T-cell (primary cell): ENCODE measurements at places on chromosomes 4 and X.
A peak's percentile ranks its signal among the peaks of the same experiment; 100 is the strongest.

DNA sequence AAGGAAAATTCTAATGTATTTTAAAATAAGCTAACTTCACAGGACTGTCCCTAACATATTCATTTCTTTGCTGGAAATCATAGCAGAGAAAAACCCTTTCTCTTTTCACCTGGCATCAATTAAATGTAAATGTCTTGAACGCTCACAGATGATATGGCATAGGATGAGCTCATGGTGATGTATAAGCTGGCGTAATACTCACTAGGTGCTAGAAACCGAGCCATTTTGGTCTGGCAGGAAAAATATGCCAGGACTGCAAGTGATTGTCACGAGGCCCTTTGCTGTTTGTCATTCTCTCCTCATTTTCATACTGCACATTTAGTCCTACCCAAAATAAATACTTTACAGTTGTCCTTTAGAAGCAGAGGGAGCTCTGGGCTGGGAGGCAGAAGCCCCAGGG lies 222.7 kb upstream of the LNX1 start:
- no peak for DNase-seq
- H3K36me3 ChIP-seq: no peaks in the 10 kb centered on the region
- no peak overlapping the region for H3K4me3 ChIP-seq
- H3K4me1 ChIP-seq: no peaks in the 10 kb centered on the region
- no peak overlapping the region for H3K27ac ChIP-seq
- H3K27me3 ChIP-seq: peaks cover 9% of the 10 kb centered on the region

GRCh38 chrX:7316887-7317286 lies 168.9 kb upstream of the PUDP start:
- no peaks in the 10 kb centered on the region for H3K27me3 ChIP-seq
- no peaks in the 10 kb centered on the region for H3K36me3 ChIP-seq
- H3K4me3 ChIP-seq: no peak overlapping the region
- no peak overlapping the region for H3K27ac ChIP-seq

DNA sequence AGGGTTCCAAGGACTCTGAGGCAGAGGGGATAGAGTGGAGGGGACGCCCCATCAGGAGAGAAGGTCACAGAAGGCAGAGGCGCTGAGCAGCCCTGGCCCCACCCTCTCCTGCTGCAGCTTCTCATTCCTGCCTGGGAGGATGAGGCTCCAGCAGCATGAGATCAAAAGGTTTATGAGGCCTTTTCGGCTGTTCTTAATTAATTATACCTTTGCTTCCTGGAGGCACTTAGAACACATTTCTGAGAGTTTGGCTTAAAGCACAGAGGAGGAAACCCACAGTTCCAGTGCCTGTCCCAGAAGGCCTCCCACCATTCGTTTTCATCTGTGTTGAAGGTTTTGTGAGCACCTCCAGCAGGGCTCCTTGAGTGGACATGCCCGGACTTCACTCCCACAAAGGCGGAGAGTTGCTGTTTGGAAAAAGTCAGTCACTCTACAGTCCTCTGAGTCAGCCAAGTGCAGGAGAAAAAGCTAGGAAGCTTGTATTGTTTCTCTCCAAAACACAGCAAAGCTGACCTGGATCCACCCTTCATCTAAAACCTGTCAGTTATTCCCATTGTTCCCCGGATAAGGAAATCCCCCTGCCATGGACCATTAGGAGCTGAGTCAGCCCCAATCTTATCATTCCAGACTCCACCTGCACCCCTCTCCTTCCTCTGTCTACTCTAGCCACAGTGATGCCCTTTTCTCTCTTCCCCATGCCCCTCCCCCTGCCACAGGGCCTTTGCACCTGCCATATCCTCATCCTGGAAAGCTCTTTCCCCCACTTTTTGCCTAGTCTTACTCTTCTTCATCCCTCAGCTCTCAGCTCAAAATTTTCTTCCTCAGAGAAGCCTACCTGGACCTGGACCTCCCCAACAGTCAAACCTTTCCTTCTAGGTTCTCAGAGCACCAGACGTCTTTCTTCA lies 276.8 kb downstream of the FBXW7 start:
- no peak overlapping the region for H3K27ac ChIP-seq
- no peaks in the 10 kb centered on the region for H3K27me3 ChIP-seq
- no peak overlapping the region for H3K4me3 ChIP-seq
- peaks cover 38% of the 10 kb centered on the region for H3K4me1 ChIP-seq

GRCh38 chrX:106144755-106145639 lies 23.1 kb upstream of the PWWP3B start:
- DNase-seq: no peak
- H3K27me3 ChIP-seq: no peaks in the 10 kb centered on the region
- no peaks in the 10 kb centered on the region for H3K4me1 ChIP-seq
- no peak overlapping the region for H3K4me3 ChIP-seq
- H3K27ac ChIP-seq: no peak overlapping the region
- no peaks in the 10 kb centered on the region for H3K36me3 ChIP-seq

DNA sequence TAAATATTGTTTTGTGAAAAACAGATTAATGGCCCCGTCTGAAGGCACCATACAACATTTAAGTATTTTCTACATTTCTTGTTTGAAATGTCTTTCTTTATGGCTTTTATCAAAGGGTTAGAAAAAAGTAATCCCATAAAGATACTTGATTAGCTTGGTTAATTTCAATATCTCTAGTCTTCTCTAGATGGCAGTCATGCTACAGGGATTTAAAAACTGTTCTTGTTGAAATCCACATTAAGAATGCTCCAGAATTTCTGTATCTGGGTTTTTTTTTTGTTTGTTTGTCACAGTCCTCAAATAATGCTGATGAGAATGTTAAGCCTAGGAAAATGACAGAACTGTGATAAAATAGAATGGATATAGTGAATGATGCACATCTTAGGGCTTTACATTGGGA lies 109.0 kb upstream of the AADAT start:
- no peak overlapping the region for H3K27ac ChIP-seq
- no peaks in the 10 kb centered on the region for H3K27me3 ChIP-seq
- no peaks in the 10 kb centered on the region for H3K4me1 ChIP-seq
- no peaks in the 10 kb centered on the region for H3K36me3 ChIP-seq
- DNase-seq: no peak
- H3K4me3 ChIP-seq: no peak overlapping the region

DNA sequence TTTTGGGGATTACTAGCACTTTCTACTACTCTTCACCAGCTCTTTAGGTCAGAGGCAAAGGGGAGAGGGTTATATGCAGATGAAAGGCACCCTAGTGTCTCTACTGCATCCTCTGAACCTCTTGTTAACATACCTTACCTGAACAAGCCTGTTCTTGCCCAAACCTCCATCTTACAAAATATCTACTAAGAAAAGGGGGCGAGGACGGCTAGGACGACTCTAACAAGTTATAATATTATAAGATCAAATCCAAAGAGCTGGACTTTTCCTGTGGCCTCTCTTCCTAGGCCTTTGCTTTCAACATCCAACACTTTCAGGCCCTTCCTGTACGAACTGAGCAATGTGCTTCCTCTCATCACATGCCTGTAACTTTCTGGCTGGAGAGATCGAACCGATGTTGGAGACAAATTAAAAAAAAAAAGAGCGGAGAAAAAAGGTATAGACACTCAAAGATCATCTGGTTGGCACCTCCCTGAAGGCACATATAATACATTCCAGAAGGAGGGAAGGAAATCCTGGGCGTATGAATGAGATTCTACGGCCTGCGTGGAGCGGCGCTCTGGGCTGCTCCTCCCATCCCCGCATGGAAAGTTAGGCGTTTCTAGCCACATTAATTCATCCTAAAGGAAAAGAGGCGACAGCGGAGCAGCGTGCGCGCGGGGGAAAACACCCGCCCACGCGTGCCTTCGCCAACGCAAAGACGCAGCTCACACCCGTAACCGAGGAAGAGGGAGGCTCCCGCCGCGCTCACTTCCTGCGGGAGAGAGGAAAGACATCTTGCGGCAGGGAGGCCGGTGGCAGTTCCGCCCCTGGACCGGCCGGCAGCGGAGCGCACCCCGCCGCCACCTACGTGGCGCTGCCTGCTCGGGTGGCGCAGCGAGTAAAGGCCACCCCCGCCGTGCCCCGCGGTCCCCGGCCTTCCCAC lies 808 bp downstream of the PRDM5 start:
- H3K4me3 ChIP-seq: peak overlapping the region; percentile 82
- H3K27me3 ChIP-seq: peaks cover 8% of the 10 kb centered on the region
- no peaks in the 10 kb centered on the region for H3K36me3 ChIP-seq
- no peak overlapping the region for H3K27ac ChIP-seq
- peaks cover 13% of the 10 kb centered on the region for H3K4me1 ChIP-seq

DNA sequence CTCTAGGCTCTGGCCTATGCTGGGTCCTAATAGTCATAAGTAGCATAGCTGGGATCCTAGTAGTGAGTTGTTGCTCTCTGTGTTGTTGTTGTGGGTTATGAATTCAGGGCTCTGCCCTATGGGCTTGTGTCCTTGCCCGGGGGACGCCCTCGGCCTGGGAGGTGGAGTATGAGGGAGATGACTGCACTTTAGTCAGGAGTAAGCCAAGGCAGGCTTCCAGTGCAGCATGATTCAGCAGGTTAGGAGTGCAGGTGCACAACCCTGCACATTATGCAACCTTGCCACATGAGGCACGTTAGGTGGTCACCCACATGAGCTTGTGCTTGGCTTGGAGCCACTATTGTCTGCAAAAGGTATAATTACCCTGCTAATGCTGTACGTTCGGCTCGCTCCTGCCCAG lies 58.4 kb upstream of the CCDC149 start:
- H3K4me1 ChIP-seq: no peaks in the 10 kb centered on the region
- H3K4me3 ChIP-seq: no peak overlapping the region
- H3K36me3 ChIP-seq: no peaks in the 10 kb centered on the region
- no peaks in the 10 kb centered on the region for H3K27me3 ChIP-seq
- H3K27ac ChIP-seq: no peak overlapping the region

- no peaks in the 10 kb centered on the region for H3K4me1 ChIP-seq
- no peaks in the 10 kb centered on the region for H3K27me3 ChIP-seq
- no peak overlapping the region for H3K27ac ChIP-seq
- no peaks in the 10 kb centered on the region for H3K36me3 ChIP-seq
These were observed 140.9 kb upstream of the ANK2 start for GRCh38 chr4:112908511-112908910.

DNA sequence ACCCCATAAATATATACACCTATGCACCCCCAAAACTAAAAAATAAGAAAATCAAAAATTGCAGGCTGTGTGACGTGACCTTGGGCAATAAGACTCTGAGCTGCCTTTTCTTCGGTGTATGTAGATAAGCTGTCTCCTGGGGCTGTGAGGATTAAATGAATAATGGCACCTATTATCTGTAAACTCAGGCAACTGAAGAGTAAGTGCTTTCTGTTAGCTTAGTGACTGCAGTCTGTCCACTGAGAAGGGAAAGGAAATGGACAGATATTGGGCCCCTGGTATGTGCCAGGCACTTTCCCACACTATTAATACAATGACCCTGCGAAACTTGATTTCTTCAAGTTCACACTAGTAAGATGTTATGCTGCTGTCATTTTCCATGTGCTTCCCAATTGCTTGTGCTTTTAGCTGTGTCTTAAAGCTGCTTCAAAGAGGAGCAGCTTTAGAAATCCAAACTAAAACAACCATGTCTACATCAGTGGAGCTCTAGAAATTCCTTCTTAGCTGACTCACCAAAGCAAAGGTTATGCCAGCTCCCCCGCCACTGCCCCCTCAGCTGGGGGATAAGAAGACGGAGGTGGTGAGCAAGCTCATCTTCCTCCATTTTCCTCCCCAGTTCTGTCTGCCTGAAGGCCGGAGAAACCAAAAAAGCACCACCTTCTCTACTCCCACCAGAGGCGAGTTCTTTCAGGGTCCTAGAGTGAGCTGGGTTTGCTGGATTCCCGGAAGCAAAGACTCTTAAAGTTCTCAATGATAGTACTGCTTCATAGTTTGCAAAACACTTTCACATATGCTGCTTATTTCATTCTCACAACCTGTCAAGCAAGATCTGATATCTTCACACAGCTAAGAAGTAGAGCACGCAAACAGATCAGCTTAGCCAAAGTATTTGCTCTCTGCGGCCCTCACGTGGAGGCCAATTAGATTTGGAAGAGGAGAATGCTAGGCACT lies 8.8 kb upstream of the DGAT2L6 start:
- DNase-seq: no peak
- H3K4me1 ChIP-seq: no peaks in the 10 kb centered on the region
- no peaks in the 10 kb centered on the region for H3K27me3 ChIP-seq
- H3K4me3 ChIP-seq: no peak overlapping the region
- H3K27ac ChIP-seq: no peak overlapping the region

GRCh38 chr4:1869530-1870327 lies 1.5 kb upstream of the NSD2 start:
- H3K27me3 ChIP-seq: no peaks in the 10 kb centered on the region
- no peaks in the 10 kb centered on the region for H3K36me3 ChIP-seq
- no peak for DNase-seq
- peaks cover 17% of the 10 kb centered on the region for H3K4me1 ChIP-seq
- peak overlapping the region; percentile 92 for H3K27ac ChIP-seq
- peak overlapping the region; percentile 63 for H3K4me3 ChIP-seq

GRCh38 chr4:7759216-7759615 lies 180.4 kb downstream of the AFAP1 start:
- H3K36me3 ChIP-seq: peaks cover 7% of the 10 kb centered on the region
- H3K27me3 ChIP-seq: no peaks in the 10 kb centered on the region
- peaks cover 49% of the 10 kb centered on the region for H3K4me1 ChIP-seq
- peak; percentile 69 for DNase-seq
- H3K4me3 ChIP-seq: peak overlapping the region; percentile 16
- peak overlapping the region; percentile 87 for H3K27ac ChIP-seq

GRCh38 chr4:6319530-6320150 lies 50.0 kb downstream of the WFS1 start:
- no peaks in the 10 kb centered on the region for H3K27me3 ChIP-seq
- H3K4me1 ChIP-seq: no peaks in the 10 kb centered on the region
- H3K4me3 ChIP-seq: no peak overlapping the region
- no peak for DNase-seq
- H3K27ac ChIP-seq: no peak overlapping the region

GRCh38 chr4:79042079-79042674 lies 102.9 kb upstream of the PAQR3 start:
- no peaks in the 10 kb centered on the region for H3K4me1 ChIP-seq
- no peak for DNase-seq
- no peak overlapping the region for H3K4me3 ChIP-seq

GRCh38 chrX:131729295-131729694 lies 185.4 kb downstream of the OR13H1 start:
- H3K27me3 ChIP-seq: no peaks in the 10 kb centered on the region
- no peaks in the 10 kb centered on the region for H3K36me3 ChIP-seq
- H3K27ac ChIP-seq: no peak overlapping the region
- no peaks in the 10 kb centered on the region for H3K4me1 ChIP-seq
- DNase-seq: no peak

DNA sequence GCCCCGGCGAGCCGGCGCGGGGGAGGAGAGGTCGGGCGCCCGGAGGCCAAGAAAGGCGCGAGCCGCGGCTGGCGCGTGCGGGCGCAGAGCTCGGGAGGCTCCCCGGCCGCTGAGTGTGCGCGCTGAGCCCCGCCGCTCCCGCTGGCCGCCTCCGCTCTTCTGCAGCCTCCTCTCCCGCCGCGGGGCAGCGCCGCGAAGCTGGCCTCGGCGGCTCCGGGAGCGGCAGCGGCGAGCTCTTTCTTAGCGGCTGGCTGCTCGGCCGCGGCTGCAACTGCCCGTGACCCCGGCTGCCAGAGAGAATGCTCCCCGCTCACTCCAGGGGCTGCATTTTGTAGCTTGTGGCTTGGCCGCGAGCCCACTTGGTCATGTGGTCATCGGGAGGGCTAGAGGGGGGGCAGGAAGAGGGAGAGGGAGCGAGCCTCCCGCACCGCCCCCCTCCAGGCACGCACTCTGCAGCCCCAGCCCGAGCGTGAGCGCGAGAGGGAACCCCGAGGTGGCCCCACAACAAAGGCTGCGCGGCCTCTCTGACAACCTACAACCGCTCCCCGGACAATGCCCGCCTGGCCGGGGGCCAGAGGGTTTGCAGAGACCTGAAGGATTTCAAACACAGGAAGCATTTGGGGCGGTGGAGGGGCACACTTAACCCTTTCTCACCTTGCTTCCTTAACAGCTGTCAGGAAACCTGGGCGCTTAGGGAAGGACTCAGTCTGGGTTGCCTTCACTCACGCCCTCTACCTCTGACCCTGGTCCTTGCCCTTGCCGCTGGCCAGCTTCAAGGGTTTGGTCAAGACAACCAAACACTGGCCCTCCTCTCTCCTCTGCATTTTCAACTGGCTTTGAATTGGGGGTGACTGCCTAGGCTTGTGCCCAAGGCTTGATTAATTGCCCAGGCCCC lies at the start of gene APLN:
TSS of gene APLN (minus strand) at position 305 of the 895 bp plus-strand sequence. CDS start 326 bp downstream, outside the sequence.
- H3K27ac ChIP-seq: no peak within 1 kb of the TSS
- no peaks in the 10 kb centered on the region for H3K27me3 ChIP-seq
- no peaks in the 10 kb centered on the region for H3K4me1 ChIP-seq
